ENCODE measurements at places on chromosomes 6 and 20.

- DNase-seq: no peak
These were observed 101.0 kb downstream of the CENPW start for GRCh38 chr6:126440923-126441322.

GRCh38 chr6:164507206-164507940 is 802.0 kb downstream of the C6orf118 start:
- DNase-seq: no peak

- peak; percentile 94 for DNase-seq
These were observed 405 bp upstream of the RNF182 start for GRCh38 chr6:13924146-13924948.

DNA sequence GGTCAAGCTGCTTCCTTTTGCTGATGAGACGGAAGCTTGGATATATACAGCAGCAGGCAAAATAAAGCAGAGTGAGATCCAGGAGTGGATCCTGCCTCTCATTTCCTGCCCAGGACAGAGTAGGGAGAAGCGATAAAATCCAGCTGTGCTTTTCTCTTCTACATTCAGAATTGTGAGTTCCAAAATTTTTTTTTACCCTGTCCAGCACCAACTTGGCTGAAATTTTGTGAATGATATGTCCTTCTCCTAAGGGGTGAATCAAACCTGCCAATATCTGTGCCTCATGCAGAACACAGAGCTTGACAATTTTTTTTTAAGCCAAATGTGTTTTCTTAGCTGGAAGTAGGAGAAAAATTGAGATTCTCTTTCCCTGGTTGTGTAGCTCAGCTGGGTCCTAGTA is 235.6 kb upstream of the CHD6 start:
- no peak for DNase-seq

DNA sequence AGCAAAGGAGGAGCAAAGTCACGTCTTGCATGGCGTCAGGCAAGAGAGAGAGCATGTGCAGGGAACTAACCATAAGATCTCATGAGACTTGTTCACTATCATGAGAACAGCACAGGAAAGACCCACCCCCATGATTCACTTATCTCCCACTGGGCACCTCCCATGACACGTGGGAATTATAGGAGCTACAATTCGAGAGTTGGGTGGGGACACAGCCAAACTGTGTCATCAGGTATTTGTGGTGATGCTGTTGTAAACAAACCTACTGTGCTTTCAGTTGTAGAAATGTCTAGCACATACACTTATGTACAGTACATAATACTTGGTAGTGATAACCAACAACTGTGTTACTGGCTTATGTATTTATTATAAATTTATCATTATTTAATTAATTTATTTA is 128.3 kb downstream of the UTRN start:
- no peak for DNase-seq

- DNase-seq: no peak
These were observed 21.0 kb downstream of the SRSF3 start for GRCh38 chr6:36615018-36615761.

DNA sequence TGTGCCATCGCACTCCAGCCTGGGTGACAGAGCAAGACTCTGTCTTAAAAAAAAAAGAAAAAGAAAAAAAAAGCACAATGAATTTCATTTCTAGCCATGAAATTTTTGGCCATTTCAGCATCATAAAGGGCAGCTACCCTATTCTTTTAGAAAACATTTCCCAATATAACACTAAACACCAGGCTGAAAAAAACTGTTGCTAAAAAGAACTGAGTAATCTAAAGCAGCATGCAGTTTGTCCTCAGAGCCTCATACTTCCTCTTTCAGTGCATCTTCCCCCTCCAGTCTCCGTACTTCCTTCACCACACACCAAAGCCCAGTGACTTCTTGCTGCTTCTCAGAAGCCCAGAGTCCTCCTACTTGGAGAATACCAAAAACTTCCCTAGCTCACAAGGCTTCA is 5.6 kb upstream of the IFNGR1 start:
- no peak for DNase-seq

- DNase-seq: peak; percentile 86
These were observed 26.8 kb upstream of the RPP40 start for GRCh38 chr6:5030596-5031136.

- no peak for DNase-seq
These were observed 147.4 kb downstream of the HDGFL1 start for GRCh38 chr6:22716721-22717120.

- no peak for DNase-seq
These were observed 153.5 kb upstream of the MLN start for GRCh38 chr6:33957131-33957891.

DNA sequence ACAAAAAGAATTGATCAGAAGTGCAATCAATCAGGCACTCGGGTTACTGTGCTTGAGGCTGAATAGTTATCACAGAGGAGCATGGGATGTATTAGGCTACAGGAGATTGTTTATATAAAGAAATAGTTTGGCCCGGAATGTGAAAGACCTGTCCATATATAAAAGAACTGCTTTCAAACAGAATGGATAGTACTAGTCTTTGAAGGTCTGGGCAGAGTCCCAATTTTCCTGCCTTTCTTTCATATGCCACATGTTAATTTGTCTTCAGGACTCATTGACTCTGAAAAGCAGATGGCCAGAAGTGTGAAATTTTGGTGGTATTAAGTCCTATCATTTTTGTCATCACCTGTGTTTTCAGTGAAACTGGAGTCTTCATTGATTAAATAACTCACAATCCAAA is 314.5 kb downstream of the EYA4 start:
- no peak for DNase-seq
